ENCODE measurements at places on chromosomes 6 and 20.

DNA sequence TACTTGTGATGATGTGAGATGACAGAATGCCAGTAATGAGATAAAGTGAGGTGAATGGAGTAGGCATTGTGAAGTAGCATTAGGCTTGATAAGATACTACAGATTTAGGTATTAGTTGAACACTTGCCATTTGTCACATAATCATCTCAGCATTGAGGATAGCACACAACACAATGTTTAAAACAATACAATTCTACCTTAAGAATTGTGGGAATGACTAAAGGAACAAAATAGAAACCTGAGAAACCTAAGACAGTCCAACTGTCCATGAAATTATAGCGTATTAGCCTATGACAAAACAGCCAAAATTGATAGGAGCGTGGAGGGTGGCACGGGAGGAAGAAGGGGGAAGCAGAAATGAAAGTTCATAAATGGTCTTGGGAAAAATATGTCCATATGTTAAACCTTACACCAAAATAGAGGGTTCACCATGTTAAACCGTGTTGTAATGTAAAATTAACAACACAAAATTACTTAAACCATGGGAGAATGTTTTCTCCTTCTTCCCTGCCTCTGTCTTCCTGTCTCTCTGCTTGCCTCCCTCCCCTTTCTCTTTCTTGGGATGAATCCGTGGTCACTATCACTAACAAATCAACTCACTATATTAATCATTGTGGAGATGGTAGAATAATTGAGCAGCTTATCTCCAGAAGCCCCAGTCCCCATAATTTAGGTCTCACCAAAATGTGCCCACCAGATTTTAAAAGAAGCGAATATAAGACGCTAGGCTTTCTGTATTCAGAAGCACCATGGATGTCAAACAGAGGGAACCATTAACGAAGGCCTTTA is 33.0 kb upstream of the HFE start:
- no peak for DNase-seq

GRCh38 chr6:80553071-80553740 is 446.7 kb downstream of the BCKDHB start:
- DNase-seq: no peak

DNA sequence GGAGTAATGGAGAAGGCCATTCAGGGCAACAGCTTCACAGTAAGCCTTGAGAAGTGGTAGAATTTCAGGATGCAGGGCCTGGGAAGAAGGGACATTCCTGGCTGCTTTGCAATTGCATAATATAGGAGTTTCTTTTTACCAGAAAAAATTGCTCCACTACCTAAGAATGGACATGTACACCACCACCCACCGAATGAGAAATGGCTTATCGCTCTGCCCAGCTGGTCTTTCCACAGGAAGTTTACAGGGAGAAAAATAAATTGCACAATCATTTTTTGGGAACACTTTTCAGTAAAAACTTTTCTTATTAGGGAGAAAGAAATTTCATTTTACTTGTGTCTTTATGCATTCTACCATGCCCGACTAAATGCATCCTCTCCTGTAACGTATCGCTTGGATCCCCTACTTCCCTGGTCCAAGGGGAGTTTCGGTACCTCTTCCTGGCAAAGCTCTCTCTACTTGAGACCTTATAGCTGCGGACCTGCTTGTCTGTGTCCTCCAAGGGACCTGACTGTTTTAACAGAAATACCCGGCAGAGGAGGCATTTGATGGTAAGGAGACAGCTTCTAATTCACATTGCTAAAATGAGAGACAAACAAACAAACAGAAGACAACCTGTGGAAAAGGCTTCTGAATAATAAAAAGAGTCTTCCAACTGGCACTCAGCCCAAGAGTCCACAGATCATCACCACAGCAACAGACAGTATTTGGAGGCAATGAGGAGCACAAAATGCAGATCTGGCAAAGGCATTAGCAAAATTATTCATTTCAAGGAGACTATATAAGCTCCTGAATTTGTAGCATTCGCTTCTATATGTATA is 54.2 kb downstream of the MAP3K5 start:
- peak; percentile 79 for DNase-seq

GRCh38 chr6:162109480-162110050 is 618.0 kb downstream of the PRKN start:
- DNase-seq: no peak

GRCh38 chr6:15483060-15483459 is 179.8 kb downstream of the DTNBP1 start:
- DNase-seq: no peak

- DNase-seq: peak; percentile 18
Measured at GRCh38 chr20:35702824-35703695, 3.9 kb downstream of the ROMO1 start.

- DNase-seq: no peak
Measured at GRCh38 chr20:9236458-9236857, 167.6 kb downstream of the PLCB4 start.

GRCh38 chr6:20068421-20068988 is 143.8 kb downstream of the MBOAT1 start:
- DNase-seq: no peak

GRCh38 chr6:79504372-79504771 is 32.9 kb downstream of the LCA5 start:
- DNase-seq: no peak

DNA sequence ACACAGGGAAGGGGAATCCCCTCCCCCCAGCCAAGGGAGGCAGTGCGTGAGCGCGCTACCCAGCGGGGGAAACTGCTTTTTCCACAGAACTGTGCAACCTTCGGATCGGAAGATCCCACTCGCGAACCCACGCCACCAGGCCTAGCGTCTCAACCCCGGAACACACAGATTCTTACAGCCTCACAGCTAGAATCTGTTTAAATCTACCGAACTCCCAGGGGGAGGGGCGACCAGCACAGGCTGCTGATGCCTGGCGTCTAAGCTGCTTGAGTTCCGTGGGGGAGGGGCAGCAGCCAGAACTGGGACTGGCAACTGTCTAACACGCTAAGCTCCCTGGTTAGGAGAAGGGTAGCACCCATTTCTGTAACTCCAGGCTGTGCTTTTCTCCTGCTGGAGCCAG is 217.3 kb upstream of the TENT5A start:
- DNase-seq: no peak

DNA sequence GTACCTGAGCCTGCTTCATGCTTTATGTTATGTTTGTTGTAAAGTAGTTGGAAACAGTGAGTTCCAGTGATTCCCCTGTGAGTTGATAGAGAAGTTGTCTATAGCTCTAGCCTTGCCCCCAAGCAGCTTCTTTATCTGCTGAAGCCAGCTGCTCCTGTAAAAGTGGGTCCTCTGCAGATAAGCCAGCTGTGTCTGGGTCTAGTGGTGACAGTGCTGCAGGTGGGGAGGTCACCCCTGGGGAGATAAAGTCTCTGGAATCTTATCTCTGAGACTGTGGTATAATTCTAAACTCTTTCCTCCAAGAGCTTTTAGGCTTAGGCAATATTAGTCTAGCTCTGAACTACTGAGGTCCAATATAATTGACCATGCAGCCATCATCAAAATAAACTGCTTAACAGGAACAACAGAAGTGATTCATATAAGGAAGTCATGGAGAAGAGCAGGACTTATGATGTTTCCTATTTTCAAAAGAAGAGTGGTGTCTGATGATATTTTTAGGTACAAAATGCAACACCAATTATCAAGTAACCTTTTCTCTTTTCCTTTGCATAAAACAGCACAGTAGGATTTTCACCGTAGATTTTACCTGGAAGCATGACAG is 44.2 kb upstream of the TMEM217 start:
- DNase-seq: peak; percentile 98

- no peak for DNase-seq
Measured at GRCh38 chr20:61052776-61053442, 199.2 kb upstream of the CDH4 start.

DNA sequence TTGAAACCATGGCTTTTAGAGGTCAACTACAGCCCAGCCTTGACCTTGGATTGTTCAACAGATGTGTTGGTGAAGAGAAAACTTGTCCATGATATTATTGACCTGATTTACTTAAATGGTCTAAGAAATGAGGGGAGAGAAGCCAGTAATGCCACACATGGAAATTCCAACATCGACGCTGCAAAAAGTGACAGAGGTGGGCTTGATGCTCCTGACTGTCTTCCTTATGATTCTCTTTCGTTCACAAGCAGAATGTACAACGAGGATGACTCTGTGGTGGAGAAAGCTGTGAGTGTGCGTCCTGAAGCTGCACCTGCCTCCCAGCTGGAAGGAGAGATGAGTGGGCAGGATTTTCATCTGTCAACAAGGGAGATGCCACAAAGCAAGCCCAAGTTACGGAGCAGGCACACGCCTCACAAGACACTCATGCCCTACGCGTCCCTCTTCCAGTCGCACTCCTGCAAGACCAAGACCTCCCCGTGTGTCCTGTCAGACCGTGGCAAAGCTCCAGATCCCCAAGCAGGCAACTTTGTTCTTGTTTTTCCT is 16.2 kb downstream of the TTLL2 start:
- DNase-seq: no peak

Data from OCI-M1 (cell line).